Liver (tissue), 10 donors: ENCODE measurements at places on chromosomes 2 and 18. TPM values are rescaled to one million over a fixed set of nuclear protein-coding genes. Genes with fewer than 3 reads are reported as not detected.
A peak's percentile ranks its signal among the peaks of the same experiment; 100 is the strongest.

The PRKCE gene
- total RNA-seq, result 38.6 TPM

The INHBB gene
- total RNA-seq, result 3.8 TPM

The CYP1B1 gene
- total RNA-seq, result 6.8 TPM

The ASAP2 gene
- 3.5 TPM for total RNA-seq

The STEAP3 gene
- 153 TPM for total RNA-seq

The SOS1 gene
- 9.3 TPM for total RNA-seq

The DNAH7 gene
- 0.50 TPM for total RNA-seq

The MC5R gene
- total RNA-seq, result not detected

The KATNAL2 gene
- total RNA-seq, result 4.8 TPM

The SH3RF3 gene
- total RNA-seq, result 0.42 TPM

The RNF125 gene
- total RNA-seq, result 3.3 TPM

The SRD5A2 gene
- 23.3 TPM for total RNA-seq

The VIT gene
- 0.17 TPM for total RNA-seq

The CRYBA2 gene
- total RNA-seq, result not detected

The ERMN gene
- total RNA-seq, result not detected

The GAL3ST2 gene
- 0.23 TPM for total RNA-seq

The SNRNP200 gene
- 55.9 TPM for total RNA-seq

The KCNG2 gene
- total RNA-seq, result 0.08 TPM

DNA sequence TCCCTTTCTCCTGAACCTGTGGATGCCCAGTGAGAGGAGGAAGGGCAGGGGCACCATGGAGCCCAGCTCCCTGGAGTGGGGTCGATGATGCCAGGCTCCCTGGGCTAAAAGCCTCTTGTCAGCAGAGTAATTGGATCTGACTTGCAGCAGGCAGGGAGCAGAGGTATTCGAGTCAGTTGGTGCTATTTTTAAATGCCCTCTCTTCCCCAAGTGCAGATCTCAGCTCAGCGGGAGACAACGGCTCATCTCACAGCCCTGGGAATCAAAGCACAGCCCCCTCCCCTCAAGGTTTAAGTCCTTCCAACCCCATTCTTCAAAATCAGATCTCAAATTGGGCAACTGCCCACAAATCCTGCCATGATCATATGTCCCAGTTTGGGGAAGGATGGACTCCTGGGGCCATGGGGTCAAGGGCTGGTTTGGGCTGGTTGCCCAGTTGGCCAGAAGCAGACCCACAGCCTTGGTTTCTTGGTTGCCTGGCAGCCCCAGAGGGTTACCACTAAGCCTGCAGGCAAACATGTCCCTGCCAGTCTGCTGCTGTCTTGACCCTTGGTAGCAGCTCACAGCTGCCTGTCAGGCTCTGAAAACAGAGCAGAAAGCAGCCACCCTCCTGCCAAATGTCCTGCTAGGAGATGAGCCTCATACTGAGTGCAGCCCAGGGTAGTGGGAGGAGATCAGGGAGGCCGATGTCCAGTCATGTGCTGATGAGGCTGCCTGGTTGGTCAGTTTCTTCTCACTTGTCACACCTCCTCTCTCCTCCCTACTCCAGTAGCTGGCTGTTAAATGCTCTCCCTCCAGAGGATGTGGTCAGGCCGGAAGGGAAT, 244.9 kb downstream of the LOXHD1 start:
- DNase-seq, result no peak

DNA sequence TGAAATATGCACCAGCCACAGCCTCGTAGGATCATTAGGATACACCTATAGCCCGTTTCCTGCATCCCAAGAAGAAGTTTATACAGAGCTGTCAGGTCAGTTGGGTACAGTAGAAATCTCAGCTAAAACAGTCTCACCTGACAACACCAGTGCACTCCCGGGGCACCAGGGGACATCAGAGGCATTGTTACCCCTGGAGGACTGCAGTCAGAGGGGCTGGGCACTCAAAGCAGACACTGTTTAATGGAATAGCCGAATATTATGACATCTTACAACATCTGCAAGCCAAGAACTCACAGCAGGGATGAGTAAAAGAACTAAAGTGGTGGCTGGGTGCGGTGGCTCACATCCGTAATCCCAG, 93.0 kb upstream of the ID2 start:
- no peak for DNase-seq

DNA sequence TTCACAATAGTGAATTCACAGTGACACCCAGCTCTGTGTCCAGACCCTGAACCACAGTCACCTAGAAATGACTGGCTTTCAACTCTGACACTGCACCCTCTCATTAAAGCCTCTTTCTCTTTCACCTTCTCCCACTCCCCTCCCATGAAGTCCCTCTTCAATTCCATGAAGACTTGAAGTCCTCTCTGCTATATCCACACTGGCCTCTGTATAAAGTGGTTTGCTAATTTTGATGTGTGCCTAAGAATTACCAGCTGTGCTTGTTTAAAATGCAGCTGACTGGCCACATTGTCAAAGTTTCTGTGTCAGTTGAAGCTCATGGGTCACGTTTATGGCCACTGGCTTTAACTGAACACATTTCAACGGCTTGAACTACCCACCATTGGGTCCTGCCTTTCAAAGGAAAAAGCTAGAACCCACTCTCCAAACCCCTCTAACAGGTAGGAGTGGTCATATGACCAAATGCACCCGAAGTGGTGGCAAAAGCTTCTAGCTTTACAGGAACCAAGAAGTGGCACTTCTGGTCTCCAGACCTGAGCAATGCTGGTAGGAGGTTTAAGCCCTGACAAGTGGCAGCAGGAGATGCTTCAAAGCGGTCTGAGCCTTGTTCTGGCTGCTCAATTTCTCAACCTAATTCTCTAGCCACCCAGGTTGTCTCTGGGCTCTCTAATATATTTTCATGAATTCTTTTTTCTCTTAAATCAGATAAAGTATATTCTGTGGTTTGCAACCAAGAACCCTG, 34.2 kb downstream of the B4GALT6 start:
- no peak for DNase-seq

DNA sequence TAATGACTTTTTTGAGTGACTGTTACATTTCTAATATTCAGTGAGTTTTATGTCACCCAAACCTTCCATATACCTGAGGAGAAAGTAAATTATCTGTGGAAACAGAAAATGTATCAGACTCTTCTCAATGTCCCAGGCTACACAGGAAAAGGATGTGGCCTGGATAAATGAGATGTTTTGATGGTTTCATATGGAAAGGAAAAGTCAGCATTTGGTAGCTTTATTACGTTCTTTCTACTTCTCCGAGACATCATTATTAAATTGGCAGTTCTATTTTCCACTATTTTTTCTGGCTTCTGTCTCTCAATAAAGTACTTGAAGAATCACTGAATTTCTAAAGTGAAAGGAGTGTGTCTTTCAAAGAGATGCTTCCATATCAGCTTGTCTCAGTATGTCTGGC, 847.0 kb upstream of the CRIM1 start:
- DNase-seq, result no peak

GRCh38 chr2:172635548-172635947, 79.7 kb downstream of the PDK1 start:
- DNase-seq, result no peak

DNA sequence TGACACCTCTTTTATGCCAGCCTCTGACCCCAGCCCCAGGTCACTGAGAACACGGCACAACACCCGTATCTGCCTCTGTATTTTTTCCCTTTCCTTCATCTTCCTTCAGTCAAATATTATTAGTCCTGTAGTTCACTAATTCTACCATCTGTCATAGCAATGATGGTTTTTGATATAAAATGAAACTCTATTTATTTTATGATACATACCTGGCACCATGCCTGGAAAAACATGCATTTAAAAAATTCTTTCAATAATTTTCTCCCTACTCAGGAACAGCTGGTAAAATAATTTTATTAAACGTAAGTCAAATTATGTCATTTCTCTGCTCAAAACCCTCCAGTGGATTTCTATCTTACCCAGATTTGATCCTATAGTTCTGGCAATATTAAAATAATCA, 224.7 kb downstream of the CDH7 start:
- no peak for DNase-seq

- DNase-seq, result no peak
Observed at GRCh38 chr2:158189526-158189925, 87.8 kb downstream of the UPP2 start.

DNA sequence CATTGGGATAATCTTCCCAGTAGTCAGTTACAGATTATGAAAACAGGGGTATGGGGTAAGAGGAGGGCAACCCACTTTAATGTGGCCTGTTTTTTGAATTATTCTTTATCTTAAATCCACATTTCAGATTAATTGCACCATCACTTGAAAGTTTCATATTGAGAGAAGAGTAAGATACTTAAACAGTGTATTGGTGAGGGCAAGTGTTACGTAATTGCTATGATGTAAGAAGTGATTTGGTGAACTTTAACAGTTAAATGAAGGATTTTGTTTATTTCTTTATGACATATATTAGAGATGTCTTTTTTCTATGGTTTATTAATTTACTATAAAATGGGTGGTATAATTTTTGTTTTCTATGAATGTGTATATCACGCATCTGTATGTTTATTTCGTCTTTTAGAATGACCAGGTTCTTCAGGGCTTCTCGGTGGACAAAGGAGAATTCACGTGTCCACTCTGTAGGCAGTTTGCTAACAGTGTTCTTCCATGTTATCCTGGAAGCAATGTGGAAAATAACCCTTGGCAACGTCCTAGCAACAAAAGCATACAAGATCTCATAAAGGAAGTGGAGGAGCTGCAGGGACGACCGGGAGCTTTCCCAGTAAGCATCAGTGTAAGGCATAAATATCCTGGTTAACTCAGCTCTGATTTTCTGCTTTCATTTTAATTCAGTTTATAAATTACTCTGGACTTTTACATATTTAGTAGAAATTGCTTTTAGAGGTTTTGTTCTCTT, 171.2 kb upstream of the MYO3B start:
- DNase-seq, result no peak

- DNase-seq, result no peak
Observed at GRCh38 chr2:233352141-233352842, 2.0 kb upstream of the DGKD start.

- DNase-seq, result no peak
Observed at GRCh38 chr18:7575465-7576028, 8.4 kb downstream of the PTPRM start.

GRCh38 chr2:240512109-240512485, 45.7 kb downstream of the ANKMY1 start:
- DNase-seq, result peak; percentile 21

GRCh38 chr2:120871016-120871635, 135.5 kb downstream of the GLI2 start:
- DNase-seq, result no peak

- no peak for DNase-seq
Observed at GRCh38 chr2:106161938-106162820, 31.9 kb downstream of the UXS1 start.

GRCh38 chr2:9033385-9034168, 30.1 kb upstream of the MBOAT2 start:
- DNase-seq, result no peak

DNA sequence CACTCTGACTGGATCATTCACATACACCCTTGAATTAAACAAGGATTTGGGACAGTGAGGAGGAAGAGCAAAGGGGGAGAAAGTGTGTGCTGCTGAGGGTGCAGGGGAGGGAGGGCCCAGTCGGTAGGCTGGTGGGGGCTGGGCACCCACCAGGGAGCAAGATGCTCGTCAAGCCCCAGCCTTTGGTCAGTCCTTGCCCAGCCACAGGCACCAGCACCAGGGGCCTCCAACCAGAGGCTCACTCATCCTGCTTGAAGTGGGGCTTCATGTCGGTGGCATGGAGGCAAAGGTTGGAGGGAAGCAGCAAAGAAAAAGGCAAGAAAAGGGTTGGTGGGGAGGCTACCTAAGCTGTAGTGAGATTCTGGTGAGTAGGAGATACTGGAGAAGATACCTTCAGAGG, 21.9 kb downstream of the CDC42EP3 start:
- DNase-seq, result no peak

- no peak for DNase-seq
Observed at GRCh38 chr2:16190446-16191270, 250.3 kb downstream of the MYCN start.

DNA sequence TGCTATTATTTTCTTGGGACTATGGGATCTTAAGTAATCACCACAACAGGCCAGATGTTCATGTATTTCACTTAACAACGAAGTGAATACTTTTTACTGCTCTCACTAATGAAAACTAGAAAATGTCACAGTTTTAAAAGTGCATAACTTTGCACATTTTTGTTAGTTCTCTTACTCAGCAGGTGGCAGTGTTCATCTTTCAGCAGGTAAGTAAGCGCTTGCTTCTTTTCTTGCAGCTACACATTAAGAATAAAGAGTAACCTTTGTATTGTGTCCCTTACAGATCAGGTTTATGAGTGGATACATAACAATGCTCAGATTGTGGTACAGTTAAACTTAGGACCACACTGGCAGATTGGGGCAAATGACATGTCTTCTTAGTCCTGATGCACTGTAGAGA, 61.0 kb downstream of the DAW1 start:
- DNase-seq, result no peak

GRCh38 chr2:45843136-45843535, 191.7 kb downstream of the PRKCE start:
- DNase-seq, result no peak

DNA sequence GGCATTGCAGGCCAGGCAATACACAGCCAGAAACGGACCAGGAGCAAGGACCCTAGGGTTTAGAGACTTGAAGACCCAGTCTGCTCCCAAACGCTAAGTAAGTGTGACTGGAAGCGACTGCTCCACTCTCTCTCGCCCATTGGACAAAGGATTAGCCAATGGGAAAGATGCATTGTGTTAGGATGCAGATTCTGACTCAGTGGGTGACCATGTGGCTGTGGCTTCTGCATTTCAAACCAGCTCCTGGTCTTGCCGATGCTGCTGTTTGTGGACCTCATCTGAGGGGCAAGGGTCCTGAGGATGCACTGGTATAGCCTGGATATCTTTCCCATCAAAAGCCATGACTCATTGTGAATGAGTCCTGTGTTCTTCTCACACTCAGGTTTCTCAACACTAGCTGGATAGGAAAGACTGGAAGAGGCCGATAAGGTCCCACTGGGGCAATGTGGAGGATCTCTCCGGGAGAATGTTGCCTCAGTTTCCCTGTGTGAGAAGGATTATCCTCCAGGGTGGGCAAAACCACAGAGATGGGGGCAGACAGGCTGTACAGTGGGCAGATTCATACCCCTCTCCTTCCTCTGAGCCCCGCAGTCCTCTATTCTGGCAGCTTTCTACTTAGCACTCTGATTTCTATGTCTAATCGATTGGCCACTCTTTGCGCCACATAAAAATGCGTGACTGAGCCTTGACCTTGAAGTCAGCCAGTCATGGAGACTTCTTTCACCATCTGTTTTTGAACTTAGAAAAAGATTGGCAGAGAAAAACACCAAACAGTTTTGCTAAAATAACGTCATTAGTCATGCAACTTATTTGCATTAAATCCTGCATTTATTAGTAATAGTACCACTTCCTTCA, 257.1 kb downstream of the PRKCE start:
- DNase-seq, result no peak
